Stimulated activated CD8-positive, alpha-beta memory T cell treated with anti-CD3 and anti-CD28 coated beads, Interleukin-4, amount 100 ng/mL, for 1 hour (primary cell): ENCODE measurements at places on chromosomes 2 and 18.

DNA sequence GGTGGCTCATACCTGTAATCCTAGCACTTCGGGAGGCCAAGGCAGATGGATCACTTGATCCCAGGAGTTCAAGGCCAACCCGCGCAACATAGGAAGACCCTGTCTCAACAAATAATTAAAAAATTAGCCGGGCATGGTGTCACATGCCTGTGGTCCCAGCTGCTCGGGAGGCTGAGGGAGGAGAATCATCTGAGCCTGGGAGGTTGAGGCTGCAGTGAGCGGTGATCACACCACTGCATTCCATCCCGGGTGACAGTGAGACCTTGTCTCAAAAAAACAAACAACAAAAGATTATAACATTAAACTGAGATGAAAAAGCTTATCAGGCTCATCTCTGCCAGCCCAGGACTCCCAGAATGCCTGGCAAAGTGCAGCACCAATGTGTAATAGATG, 50.5 kb downstream of the PAPOLG start:
- DNase-seq: no peak

DNA sequence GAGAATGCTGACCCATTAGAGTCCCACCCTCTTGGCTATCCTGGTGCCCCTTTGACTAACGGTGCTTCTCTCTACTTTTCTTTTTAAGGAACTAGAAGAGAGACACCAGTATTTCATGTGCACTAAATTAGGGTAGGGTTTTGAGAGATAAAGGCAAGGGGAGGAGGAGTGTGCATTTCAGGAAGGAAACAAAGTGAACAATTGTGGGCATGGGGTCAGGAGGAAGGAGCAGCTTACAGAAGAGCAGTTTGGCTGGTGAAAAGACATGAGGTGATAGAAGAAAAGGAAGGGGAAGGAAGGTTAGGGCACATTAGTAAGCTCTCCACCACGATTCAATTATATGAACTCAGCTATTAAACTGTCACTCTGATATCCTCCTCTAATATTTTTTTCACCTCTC, 105.8 kb upstream of the CTAGE1 start:
- no peak for DNase-seq

- no peak for DNase-seq
These were observed 478.2 kb downstream of the PTPRM start for GRCh38 chr18:8045160-8045883.

DNA sequence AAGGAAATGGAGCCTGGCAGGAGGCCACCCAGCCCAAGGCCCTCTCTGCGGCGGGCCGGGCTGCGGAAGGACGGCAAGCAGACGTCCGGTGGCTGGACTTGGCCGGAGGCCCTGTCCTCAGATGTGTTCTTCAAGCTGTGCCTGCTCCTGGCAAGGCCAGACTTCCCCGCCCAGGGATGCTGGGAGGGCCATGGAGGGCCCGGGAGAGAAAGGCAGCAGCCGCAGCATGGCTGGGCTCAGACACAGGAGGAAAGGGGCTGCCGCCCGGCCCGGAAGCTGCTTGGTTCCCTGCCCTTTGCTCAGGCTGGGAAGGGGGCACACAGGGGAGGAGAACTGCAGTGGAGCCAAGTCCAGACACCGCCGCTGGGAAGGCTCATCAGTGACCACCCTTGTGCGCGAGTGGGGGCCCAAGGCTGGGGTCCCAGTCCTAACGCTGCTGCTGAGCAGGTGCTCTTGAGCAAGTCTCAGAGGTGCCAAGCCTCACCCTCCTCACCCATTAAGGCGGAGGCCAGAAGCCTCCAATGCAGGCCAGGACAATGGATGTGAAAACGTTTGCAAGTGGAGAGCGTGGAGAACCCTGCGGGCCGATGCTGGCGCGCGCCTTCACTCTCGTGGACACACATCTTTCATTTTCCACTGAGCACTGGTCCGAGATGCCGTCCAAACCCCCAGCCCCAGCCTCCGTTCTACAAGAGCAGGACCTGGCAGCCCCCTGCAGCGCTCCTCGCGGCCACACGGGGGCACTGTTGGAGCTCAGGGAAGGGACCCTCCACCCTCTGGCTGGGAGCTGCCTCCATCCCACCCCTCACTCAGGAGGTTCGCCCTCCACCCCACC, 7.9 kb downstream of the CROCC2 start:
- peak; percentile 24 for DNase-seq

GRCh38 chr2:20606198-20606597, 44.7 kb downstream of the HS1BP3 start:
- DNase-seq: no peak

GRCh38 chr2:26251893-26252292, 7.2 kb downstream of the HADHB start:
- DNase-seq: no peak

DNA sequence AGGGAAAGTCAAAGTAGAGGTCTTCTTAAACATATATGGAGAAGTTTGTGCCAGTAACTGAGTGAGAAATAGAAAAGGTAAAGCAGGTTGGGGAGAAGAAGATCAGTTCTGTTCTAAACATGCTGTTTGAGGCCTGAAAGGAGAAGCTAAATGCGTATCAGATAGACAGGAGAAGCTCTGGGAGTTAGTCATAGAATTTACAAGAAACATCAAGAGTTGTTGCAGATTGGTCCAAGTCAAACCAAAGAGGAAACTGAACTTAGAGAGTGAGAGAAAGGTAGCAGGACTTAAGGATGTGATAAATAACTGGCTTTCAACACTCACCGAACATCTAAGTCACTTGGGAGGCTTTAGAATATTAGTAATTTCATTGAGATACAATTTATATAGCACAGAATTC, 29.2 kb upstream of the CERS6 start:
- no peak for DNase-seq

DNA sequence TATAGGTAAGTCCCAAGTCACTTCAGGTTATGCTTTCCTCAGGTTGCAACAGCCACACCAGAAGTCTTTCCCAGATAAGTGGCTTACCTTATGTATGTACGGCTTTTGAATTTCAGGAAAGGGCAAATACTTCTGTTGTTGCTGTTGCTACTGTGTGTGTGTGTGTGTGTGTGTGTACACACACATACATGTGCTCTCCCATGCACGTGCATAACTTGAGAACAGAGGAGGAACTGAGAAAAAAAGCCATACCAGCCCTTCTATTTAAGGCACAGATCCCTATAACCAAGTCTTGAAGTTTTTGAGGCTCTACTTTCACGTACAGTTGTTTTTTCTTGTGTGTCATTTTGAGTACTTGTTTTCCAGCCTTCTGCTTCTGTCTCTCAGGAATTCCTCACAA, 62.4 kb downstream of the WDPCP start:
- no peak for DNase-seq

- DNase-seq: no peak
These were observed 77.0 kb upstream of the SERTAD2 start for GRCh38 chr2:64730551-64731262.

DNA sequence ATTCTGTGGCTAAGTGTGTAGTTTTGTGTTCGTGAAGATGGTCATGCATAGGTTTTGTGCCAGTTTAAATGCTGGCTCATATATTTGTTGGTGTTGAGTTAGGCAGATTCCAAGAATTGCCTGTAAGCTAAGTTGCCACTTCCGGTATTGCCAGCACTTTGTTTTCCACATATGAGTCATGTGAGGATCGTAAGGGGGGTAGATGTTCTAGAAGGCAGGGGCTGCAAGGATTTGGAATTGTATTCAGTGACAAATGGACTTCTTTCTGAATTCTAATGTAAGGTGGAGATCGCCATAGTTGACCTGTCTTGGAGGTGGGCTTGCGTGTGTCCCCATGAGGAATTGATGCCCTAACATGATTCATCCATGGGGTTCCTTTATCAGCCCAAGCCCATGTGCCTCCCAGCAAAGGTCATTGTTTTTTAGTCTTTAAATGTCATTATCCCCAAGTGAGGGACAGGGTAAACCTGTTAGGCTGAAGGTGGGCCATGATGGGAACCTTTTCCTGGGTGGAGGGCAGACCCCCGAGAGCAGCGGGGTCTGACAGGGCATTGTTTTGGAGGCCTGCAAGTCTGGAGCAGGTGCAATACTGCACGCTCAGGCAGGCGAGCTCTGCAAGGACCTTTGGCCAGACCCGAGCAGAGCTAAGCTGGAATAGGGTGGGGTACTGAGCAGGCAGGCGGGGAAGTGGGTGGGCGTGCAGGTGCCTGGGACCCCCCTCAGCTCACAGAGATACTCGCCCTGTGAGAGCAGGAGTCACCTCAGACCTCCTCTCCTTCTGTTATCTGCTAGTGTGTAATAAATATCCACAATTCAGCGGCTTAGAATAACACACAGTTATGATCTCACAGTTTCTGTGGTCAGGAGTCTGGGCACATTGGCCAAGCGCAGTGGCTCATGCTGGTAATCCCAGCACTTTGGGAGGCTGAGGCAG, 77.4 kb downstream of the LRRFIP1 start:
- DNase-seq: no peak

- no peak for DNase-seq
These were observed 24.7 kb upstream of the PNPT1 start for GRCh38 chr2:55718165-55719008.

DNA sequence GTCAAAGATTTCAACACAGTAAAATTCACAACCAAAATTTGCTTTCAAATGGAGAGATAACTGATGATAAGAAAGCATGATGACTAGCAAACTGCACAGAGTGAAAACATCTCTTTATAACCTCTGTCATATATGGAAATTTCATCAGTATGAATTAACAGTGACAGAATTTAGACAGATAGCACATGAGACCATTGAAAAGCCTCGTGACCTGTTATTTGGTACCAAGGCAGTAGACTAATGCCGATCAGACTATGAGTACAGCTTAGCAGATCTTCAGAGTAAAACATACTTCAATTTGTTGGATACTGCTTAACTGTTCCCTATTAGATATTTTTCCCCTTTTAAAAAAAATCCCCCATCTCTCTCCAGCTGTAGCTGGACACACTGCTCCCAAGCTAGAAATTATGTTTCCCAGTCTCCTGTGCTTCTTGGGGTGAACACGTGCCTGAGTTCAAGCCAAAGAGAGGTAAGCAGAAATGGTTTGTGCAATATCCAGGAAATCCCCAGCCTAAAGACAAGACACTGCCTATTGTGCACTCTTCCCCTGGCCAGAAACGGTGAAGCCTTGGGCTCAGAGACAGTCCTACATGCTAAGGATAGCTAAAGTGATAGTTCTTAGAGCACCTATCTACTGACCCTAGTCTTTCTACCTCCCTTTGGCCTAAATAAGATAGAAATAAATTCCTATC, 256.1 kb downstream of the NCKAP5 start:
- DNase-seq: no peak

DNA sequence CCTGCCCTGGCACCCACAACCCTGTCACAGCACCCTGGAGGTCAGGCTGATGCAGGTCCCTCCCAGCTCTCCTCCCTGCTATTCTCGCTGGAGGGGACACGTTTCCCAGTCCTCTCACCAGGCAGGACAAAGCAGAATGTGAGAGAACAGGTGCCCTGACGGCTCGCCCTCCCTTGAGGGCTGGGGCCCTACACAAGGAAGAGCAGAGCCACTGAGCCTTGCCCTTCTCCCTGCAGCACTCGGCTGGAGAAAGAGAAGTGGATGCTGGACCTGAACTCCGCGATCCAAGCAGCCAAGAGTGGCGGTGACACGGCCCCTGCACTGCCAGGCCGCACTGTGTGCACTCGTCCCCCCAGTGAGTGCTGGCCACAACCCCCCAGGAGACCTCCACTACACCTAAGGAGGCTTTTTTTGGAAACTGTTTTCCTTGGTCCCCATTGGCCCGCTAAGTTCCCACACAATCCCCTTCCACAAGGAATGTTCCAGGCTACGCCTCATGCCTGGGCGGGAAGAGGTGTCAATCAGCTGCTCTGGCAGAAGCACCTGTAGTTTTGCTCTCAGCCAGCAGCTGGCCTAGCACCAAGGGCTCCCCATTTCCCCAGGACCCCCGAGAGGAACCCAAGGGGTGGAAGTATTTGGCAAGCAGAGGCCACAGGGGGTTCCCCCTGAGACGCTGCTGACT, 17.4 kb downstream of the STK25 start:
- DNase-seq: no peak

- no peak for DNase-seq
These were observed 786.9 kb downstream of the EPHA4 start for GRCh38 chr2:220785178-220785577.

DNA sequence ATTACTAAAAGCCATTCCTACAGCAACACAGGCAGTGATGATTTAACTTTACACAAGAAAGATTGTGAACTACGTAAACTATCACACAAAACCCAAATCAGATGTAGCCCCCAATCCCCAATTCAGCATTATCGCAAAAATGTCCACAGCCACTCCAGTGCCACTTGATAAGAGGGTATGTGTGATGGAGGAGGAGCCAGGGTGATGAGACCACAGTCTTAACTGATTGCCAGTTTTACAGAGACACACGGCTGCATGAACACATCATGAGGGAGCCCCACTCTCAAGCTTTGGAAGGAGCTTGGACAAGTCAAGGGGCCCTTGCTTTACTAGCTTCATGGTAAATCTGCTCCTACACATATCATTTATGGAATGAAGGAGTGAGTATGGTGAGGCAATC, 116.0 kb downstream of the FAM161A start:
- DNase-seq: no peak

- no peak for DNase-seq
These were observed 9.5 kb downstream of the DIPK1C start for GRCh38 chr18:74447404-74448152.

DNA sequence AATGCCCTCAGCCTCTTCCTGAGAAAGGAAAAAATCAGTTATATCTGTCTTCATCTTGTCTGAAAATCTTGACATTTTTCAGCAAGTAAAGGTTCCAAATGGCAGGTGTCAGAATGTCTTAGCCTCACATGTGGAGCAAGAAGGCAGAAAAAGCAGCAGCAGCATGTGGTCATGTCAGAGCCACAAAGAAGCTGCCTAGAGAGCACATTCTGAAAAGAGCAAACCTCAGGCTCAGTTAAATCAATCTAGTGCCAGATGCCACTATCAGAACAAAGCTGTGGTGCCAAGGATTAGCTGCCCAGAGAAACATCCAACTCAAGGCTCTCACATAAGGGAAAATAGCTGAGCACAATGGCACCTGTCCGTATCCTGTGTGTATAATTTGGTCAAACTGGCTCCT, 105.9 kb downstream of the SRBD1 start:
- DNase-seq: no peak

DNA sequence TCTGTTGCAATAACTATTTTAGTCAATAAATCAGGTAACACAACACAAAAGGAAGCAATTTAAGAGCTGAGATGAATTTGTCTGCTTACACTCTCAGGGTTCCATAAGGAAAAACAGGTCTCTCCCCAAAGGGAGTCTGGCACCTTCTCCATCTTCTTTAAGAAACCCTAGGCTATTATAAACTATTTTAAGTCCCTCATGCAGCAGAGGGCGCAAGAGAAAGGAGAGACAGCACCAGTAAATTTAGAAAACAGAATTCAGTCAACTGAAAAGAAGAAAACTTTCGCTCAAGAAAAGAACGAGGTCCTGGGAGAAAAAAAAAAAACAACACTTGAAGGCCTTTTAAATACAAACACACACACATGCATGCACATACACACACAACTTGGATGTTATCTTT, 19.1 kb downstream of the SULT1C4 start:
- no peak for DNase-seq

GRCh38 chr2:2846332-2847208, 515.5 kb upstream of the MYT1L start:
- DNase-seq: no peak

- no peak for DNase-seq
These were observed 25.8 kb downstream of the CAB39 start for GRCh38 chr2:230738391-230738811.
